Activated CD4-positive, alpha-beta T cell treated with anti-CD3 and anti-CD28 coated beads for 24 hours (primary cell): ENCODE measurements at places on chromosomes 5 and 9.

DNA sequence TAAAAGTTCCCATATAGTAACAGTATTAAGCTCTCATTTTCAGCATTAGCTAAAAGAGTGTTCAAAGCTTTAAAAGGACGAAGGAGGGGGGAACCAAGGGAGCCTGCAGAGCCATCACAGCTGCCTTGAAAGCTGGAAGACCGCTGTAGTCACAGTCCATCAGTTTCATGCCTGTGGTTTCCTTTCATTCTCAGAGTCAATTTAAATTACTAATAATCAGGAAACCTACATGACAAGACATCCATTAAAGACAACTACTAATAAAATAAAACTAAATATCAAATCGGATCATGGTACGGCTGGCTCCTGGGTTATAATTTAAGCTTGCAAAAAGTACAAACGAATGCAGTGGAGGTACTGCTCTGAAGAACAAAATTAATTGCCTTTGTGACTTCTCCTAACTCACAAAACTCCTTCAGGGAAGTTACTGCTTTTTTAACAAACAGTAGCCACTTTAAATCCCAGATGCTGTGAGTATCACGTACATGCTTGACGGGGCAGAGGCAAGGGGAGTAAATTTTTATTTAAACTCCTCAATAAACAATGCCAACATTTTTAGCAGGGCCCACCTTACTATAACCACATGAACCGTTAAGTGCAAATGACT lies 213.5 kb downstream of the DENND1A start:
- no peak for DNase-seq

GRCh38 chr5:136374003-136374402 lies 8.7 kb upstream of the TRPC7 start:
- DNase-seq: no peak

- DNase-seq: no peak
Observed at GRCh38 chr9:134317400-134317789, 8.9 kb upstream of the RXRA start.

DNA sequence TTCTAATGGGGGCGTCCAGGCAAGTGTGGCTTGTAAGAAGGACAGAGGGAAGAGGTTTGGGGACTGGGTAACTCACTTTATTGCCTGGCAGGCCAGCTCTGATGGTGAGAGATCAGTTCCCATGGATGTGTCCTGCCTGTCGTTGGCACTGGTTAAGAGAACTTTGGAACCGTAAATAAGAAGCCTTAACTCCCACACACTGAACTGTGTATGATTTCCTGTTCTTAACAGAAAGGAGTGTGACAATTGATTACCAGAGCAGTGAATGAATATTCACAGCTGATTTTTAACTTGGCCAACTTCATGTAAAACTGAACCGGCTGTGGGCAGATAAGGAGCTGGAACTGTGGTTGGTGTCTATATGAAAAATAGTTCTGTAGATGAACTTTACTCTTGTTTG lies 63.2 kb downstream of the MEGF10 start:
- DNase-seq: no peak
